Stimulated activated CD4-positive, alpha-beta T cell treated with anti-CD3 and anti-CD28 coated beads, TNF-alpha, amount 100 ng/mL, for 1 hour (primary cell): ENCODE measurements at places on chromosomes 5 and 9.

DNA sequence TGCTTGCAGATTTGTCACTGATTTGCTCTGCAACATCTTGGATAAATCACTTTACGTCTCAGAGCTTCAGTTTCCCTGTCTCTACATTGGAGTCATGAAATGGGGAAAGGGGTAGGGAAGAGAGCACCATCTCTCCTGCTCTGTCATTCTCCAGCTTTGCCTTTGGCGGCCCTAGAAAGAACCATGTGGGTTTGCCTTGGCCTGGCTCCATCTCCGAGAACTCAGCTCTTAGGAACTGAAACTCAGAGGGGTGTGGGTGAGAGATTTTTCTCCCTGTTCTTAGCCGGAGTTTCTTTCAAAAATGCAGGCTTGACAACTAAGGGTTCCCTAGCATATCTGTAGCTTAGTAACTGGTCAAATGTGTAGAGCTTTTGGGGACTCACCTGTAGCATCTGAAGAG, 123.5 kb downstream of the SMARCA2 start:
- DNase-seq, result no peak

DNA sequence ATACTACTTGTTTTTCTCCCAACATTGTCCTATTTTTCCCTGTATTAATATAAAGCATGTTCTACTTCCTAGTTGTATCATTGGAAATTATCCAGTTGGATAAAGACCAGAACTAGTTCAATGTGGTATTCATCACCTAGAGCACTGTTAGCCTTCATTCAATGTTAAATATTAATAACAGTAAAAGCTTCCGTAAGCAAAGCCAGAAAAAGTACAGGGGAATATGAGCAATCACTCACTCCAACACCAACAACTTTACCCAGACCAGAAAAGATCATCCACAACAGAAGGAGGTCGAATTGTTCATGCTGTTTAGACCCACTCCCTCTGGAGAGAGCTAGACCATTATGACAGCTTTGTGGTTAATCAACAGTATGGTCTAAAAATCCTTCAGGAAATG, 728.4 kb downstream of the MAT2B start:
- DNase-seq, result no peak

GRCh38 chr5:69024241-69024651, 69.6 kb upstream of the SLC30A5 start:
- DNase-seq, result no peak

GRCh38 chr5:88884608-88884877, 1.6 kb upstream of the MEF2C start:
- DNase-seq, result no peak

DNA sequence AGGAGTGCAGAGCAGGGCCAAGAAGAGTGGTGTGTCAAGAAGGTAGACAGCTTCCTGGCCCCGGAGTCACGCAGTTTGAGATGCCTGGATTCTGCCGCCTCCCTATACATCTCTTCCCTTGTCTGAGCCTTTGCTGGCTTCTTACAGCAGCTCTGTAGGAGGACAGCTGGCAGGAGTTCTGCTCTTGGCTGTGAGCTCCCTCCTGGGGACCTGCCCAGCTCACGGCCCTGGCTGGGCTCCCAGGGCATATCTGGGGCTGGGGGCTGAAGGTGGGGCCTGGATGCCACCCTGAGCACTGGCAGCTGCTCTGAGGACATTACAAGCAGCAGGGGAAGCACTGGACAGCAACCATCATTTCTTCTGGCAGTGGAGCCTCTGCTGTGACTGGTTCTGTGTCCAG, 786 bp upstream of the TSSK1B start:
- DNase-seq, result no peak

DNA sequence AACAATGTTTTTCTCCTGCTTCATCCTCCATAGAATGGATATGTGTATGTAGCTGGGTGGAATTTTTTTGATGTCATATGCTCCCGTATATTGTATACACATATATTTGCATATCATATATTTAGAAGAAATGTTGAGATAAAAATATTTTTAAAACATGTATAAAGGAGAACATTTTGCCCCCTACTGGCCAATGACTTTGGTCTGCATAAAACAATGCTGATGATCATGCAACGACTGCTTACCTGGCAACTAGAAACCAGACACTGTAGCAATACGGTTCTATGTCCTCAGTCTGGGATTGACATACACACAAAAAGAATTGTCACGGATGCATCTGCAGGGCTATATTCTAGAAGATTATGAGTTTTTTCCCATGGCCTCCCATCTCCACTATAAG, 503.6 kb downstream of the ELAVL2 start:
- DNase-seq, result no peak

GRCh38 chr5:73486119-73486899, 11.9 kb upstream of the BTF3 start:
- DNase-seq, result no peak

DNA sequence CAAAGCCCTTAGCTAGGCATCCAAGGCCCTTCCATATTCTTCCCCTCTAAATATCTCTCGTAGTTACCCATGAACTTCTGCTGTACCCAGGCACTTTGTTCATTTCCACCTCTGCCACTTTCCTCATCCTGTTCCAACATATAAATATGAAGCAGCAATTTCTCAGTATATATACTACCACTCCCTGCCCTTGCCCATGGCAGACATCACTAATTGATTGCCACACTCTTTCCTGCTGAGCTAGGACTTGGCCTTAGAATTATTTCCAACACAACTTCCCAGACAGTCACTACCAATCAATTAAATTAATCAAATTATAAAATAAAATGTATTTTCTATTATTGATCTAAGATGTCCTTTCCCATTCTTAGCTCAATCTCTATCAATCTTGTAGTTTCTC, 8.5 kb downstream of the INSYN2B start:
- DNase-seq, result no peak

DNA sequence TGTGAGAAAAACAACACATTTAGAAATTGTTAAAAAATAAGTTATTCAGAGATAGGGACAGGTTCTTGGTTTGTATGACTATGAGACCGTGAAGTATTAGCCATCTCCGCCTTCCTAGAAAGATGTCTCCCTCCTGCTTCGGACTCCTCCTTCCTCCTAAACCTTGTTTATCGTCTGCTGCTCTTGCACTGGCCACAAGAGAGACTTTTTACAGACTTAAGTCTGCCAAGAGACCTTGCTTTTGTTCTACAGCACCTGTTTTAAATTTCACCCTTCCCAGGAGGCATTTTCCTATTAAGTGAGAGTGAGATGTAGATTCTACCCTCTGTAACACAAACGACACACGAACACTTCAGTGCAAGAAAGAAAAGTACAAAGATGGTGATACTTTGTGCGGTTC, 274.6 kb downstream of the ARHGEF28 start:
- DNase-seq, result no peak

GRCh38 chr5:104598285-104598684, 1035.7 kb upstream of the NUDT12 start:
- no peak for DNase-seq

DNA sequence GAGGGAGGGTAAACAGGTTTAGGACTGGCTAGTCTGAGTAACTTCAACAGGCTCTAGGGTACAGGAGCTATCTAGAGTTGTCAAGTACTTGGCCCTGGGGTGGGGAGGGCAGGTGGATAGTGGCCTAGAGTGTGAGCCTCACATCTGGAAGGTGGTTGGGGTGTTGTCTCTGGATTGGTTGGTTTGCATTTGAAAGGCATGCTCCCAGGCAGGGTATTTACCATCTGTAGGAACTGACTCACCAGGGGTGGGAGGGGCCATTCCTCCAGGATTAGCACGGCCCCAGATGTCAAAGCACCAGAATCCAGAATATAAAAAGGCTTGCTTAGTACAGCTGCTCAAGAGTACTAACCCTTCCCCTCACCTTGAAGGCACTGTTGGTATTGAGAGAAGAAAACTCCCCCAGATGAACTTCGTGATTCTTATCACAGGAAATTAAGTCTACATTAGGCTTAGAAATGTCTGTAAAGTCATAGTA, 193.3 kb downstream of the NTRK2 start:
- no peak for DNase-seq

DNA sequence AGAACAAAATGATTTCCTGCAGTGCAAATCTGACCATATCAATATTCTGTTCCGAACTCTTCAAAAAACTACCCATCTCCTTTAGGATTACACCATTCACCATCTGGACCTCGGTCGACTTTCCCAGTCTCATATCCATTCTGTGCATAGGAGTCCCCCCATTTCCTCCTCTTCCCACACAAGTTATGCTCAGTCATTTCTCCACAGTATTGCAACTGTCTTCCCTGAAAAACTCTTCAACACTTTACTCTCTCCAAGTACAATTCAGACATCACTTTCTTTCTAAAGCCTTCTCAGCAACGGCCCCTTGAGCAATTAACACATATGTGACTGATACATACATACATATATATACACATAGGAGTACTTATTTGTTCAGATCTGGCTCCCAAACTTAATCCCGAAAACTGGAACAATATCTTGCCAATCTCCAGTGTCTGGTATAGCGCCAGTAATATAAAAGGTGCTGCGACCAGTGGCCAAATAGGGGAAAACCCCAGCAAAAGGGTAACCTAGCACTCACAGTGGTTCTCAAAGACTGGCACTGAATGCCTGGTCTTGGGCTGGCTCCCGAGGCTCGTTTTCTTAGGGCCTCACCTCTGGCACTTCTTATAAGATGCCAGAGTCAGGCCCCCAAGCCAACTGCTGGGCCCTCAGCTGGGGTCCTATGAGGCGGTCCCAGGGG, 629 bp downstream of the ZBTB26 start:
- DNase-seq, result no peak

DNA sequence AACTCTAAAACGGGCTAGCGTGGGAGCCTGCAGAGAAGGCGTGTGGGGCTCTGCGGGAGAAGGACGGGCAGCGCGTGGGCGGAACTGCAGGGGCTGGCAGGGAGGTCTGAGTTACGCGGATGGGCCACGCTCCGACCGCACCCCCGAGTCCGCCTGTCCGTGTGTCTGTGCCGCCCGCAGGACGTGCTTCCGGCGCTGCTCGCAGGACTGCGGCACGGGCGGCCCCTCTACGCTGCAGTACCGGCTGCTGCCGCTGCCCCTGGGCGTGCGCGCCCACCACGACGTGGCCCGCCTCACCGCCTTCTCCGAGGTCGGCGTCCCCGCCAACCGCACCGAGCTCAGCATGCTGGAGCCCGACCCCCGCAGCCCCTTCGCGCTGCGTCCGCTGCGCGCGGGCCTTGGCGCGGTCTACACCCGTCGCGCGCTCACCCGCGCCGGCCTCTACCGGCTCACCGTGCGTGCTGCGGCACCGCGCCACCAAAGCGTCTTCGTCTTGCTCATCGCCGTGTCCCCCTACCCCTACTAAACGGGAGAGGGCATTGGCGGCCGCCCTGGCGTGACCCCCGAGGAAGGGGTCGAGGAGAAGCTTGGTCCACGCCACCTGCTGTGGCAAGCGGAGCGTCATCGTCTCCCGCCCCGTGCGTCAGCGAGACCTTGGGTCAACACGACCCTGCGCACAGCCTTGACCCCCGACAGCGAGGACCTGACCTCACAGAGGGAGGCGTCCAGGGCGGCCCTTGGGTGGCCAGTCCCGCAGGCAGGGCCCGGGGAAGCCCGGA, 11.4 kb upstream of the ASS1 start:
- DNase-seq, result no peak

GRCh38 chr9:113992994-113993393, 85.1 kb downstream of the AMBP start:
- DNase-seq, result no peak

- no peak for DNase-seq
These were observed 135.0 kb upstream of the DAP start for GRCh38 chr5:10896016-10896415.

DNA sequence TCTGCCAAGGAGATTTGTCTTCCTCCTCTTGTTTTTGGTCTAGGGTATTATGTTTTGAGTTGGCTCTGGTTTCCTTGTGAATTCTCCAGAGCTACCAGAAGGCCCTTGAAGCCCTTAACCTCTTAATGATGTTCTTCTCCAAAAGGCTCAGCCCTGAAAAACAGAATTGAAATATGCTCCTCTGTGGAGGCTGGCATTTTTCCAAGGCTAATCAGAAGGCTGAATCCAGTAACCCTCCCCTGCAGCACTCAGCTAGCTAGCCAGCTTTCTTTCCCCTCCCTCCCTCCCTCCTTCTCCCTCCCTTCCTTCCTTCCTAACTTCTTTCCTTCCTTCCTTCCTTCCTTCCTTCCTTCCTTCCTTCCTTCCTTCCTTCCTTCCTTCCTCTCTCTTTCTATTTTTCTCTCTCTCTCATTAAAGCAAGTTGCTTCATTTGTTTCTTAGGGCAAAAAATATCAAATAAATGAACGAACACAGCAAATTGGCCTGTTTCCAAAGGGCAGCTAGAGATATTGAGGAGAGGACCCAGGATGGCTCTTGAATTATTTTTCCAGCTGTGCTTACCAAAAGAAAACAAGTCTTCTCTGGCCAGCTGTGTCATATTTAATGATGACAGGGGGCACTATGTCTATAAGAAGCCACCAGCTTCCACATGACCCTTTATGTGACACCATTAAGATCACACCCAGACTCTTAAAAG, 38.7 kb downstream of the JAKMIP2 start:
- DNase-seq, result no peak

GRCh38 chr9:89926691-89927220, 321.9 kb downstream of the GADD45G start:
- no peak for DNase-seq

GRCh38 chr5:68430279-68430678, 214.7 kb downstream of the PIK3R1 start:
- DNase-seq, result no peak

DNA sequence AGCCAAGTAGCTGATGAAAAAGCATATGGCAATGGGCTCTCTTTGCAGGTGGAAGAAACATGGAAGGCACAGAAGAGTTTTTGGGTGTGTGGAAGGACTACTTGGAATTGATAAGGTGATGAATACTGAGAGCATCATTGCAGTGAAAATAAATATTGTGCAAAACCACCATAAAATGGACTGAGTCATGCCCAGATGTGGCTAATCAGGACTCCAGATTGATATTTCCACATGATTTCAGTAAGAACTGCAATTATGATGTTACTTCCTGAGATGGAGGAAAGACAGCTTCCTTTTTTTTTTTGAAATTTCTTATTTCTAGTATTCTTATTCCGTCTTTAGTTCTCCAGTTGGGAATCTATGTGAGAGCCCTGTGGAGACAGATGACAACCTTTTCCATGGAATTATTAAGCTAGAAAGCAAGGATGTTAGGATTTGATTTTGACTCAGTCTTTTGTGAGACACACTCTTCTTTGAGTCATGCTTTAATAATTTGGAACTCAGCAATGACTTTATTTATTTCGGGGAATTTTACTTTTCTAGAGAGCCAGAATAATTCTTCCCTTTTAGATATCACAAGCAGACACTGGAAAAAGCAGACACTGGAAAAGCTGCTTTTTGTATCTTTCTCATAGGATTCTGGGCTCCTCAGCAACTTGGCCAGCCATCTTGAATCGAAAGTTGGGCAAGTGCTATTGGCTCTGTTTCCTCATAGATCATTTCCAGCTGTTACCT, 94.2 kb upstream of the VCAN start:
- no peak for DNase-seq

GRCh38 chr5:15383469-15383868, 116.5 kb upstream of the FBXL7 start:
- DNase-seq, result no peak

GRCh38 chr5:151016700-151017099, 3.7 kb upstream of the GPX3 start:
- DNase-seq, result no peak

DNA sequence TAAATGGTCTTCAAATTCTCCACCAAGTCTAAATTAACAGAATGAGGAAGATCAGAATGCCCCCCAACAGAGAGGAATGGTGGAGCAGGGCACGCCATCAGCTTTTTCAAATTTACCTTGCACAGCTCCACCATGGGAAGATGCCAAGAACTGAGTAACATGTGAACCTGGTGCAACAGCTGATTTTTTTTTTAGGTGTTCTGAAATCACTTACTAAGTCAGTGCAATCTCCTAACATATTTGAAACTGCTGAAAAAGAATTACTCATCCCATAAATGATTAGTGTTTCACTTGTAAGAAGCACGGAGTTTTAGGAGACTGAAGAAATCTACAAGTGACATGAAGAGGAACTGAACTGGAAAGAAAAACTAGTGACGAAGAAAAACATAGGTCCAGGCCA, 5.1 kb downstream of the TMEM245 start:
- DNase-seq, result no peak
